ENCODE measurements at places on chromosomes 7 and 10.

DNA sequence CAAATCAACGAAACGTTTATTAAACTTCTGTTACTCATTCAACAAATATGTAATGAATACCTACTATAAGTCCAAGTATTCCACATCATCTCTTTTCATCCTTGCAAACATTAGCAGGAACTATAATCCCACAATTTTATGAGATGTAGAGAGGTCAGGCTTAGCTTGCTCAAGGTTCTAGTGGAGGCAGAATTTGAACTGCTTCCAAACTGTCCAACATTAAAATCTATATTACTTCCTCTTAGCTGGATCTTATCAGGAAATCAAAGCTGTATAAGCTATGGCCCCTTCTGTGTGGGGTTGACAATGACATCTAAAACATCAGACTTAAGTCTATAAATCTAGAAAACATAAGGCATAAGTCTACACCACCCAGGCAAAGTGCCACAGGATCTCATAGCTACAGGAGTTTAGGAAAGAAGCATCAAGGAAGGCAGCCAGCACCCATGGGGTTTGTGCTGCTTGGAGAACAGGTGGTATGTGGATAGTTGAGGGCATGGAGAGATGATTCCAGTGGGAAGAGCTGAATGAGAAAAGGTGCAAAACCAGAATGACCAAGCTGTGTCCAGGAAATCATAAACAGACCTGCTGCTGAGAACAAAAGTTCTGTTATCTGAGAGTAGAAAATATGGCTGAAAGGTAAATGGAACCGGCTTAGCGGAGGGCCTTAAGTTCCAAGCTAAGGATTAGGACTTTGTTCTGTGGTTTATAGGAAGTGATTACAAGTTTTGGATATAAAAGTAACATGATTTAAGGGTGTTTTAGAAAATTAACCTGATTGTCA lies 34.5 kb downstream of the PAPSS2 start:
- DNase-seq: no peak

DNA sequence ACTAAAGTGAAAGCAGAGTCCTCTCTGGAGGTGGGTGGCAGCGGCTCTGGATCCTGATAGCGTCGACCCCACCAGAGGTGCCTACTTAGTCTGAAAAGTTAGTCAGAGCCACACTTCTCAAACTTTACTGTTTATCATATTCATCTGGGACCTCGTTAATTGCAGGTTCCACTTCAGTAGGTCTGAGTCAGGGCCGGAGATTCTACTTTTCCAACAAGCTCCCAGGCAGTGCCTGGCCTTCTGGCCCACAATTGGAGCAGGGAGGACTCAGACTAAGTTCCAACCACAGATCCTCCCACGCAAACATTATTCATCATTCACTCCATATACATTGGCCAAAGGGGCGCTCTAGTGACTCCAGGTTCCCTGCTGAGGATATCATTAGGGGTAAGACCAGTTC lies 78.1 kb downstream of the VSTM4 start:
- no peak for DNase-seq

- no peak for DNase-seq
These were observed 20.0 kb downstream of the LRRD1 start for GRCh38 chr7:92158660-92159575.

DNA sequence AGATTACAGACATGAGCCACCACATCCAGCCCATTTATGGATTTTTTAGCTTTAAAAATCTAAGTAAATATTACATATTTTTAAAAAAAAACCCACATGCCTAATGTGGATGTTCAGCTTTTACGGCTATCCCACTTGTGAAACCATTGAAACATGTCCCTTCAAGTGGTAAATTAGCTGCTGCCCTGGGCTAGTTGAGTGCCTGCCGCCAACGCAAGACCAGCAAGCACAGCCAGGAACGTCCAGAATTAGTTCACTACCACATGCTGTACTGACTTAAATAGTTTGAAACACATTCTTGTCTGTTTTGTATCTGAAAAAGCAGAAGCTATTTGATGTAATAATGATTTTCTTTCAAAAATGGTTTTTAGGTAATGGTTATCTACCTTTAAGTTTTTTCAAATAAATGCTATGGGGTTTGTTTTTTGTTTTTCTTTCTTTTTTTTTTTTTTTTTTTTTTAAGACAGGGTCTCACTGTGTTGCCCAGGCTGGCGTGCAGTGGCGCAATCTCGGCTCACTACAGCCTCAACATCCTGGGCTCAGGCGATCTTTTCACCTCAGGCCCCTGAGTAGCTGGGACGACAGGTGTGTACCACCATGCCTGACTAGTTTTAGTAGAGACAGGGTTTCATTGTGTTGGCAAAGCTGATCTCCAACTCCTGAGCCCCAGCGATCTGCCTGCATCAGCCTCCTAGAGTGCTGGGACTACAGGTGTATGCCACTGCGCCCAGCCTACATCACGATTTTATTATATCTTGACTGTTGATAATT lies 57.0 kb downstream of the KLRG2 start:
- no peak for DNase-seq

DNA sequence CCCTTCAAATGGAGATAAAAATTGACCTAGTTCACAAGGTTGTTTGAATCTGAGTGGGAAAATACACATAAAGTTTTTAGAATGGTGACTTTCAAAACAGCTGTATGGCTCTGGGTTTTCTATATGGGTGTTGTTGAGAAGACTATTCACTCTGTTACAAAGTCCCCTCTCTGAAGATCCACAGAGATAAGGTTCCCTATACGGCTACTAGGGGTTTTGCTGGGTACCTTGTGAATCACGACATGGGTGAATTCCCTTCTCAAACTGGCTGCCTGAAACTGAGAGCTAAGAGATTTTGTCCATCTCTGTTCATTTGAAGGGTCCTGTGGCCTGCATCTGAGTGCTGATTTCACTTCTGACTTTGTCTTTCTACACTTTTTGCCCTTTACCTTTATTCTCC lies 11.8 kb upstream of the SLC13A1 start:
- DNase-seq: no peak

DNA sequence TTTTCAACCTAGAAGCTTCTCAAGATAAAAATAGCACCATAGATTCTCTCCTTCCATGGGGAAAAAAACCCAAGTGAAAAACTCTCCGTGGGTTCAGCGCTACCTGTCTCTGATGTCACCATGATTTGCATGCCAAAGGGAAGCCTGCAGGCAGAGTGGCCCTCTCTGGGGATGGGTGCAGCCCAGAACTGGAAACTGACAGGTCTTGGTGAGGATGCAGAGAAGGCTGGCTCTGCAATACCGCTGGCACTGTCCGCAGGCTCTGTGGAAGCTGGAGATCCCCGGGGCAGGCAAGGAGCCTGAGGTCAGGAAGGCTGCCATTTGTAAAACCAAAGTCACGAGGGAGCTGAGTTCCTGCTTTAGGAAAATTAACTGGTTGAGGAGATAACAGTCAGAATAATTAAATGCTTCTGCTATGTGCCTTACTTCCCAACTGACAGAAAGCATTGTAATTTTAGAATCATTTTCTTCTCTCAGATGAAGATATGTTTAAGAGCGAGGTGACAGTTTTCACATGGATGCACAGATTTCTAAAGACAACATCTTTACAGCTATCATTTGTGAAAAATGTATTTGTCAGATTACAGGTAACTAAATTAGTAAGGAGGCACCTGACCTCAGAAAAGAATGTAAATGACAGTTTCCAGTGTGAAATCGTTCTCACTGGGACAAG lies 731.5 kb upstream of the FZD8 start:
- DNase-seq: no peak

- no peak for DNase-seq
These were observed 491.3 kb downstream of the RPS24 start for GRCh38 chr10:78524941-78525340.

- no peak for DNase-seq
These were observed 250.0 kb downstream of the HGF start for GRCh38 chr7:81519886-81520285.

DNA sequence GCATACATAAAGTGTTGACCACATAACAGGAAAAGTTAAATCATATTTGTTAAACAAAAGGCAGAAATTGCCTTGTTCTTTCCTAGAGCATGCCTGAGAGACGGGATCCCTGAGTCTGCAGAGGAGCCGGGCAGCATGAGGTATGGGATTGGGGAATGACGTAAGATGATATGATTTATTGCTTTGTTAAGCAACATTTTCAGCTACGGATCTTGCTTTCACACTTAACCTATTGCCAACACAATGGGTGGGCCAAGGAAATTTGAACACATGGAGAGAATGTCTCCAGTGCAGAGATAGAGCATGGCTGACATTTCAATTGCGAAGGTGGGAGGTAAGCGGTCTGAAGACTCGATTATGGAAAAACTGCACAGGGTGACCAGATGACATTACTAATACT lies 76.7 kb downstream of the EMX2 start:
- DNase-seq: no peak

- DNase-seq: no peak
These were observed 217.4 kb downstream of the GRM8 start for GRCh38 chr7:127035203-127035849.

All from activated B cell treated with CpG ODN at 0.5 μM for 24 hours (primary cell).